GM13977 (cell line): ENCODE measurements at places on chromosomes 3 and 15.

DNA sequence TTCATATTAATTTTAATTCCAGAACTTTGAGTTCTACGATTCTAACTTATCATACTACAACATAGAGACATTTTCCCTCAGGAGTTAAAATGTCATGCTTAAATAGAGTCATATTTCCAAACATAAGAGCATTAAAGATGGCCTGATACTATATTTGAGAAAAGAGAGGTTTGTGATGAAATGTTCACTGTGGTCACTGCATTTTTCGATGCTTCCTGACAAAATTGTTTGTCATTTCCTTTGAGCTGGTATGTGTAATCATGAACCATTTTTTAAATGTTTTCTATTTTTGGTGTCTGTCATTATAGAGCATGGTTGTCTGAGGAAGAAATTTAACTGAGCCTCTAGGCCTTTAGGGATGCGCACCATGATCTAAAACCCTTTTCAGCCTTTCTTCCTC lies 721.4 kb upstream of the NR2F2 start:
- DNase-seq = no peak

DNA sequence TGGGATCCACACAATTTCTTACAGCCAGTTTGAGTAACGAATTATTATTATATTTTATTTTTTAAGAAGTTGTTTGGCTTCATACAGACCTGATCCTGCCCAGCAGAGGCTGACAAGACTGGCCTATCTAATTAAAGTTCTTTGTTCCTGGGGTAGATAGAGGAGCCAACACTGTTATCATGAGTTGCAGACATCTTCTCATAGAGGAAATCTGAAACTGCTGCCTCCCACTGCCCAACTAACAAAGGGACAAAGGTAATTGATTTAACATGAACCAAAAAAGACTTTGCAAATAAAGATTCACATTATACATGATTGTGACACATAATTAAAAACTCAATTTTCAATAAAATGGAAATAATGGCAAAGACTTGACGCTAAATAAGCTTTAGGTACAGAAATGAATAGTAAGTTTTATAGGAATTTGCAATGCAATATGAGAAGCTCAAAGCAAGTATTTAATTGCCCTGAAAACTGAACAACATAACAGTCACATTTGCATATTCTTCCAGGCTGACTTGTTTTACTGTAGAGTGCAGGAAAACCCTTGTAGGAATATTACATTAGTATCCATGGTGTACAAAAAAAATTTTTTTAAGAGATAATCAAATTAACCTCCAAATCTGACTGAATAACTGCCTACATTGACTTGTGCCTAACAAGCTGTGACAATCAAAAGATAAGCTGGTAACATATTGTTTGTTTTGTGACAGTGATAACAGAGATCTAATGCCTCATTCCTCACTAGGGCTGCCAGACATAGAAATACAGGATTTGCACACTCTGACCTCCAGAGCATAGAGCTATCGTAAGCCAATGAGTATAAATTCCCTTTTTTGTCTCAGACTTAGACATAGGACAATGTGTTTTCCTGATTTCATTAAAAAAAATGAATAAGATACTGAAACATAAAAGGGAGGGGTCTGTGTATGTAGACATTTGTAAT lies 273.2 kb downstream of the MFSD1 start:
- no peak for DNase-seq

DNA sequence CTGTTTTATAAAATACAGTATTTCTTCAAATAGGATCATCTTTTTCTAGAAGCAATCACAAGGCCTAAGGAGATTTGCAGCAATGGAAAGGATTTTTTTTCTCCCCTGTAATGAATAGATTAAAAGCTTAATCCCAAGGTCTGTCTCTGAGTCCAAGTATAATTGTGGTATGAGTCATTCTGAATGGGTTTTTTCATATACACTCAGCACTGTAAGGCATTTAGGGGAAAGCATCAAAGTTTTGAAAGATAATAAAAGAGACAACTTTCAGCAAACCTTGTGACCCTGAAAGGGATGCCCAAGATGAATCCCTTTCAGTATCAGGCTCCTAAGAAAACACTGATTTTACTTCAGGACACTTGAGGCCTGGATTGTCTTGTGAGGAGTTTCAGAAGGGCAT lies 23.3 kb upstream of the LARS2 start:
- DNase-seq = no peak

DNA sequence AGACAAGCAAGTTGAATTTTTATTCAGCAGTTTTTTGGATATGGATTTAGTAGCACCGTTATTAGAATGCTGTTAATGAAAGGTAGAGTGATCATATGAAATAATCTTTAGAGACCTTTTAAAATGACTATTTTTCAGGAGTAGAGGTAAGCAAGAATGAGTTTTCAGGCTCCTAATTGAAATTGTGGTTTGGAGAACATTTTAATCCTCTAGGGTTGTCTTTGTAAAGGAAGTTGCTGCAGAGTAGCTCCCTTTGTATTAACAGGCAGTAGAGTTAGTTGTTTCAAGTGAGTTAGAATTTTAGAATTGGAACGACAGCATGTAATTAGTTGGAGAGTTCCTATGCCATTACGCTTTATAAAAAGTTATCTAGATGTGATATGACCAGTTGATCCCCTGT lies 27.2 kb upstream of the EDEM1 start:
- DNase-seq = no peak

GRCh38 chr3:30702828-30703397 lies 96.5 kb downstream of the TGFBR2 start:
- no peak for DNase-seq

GRCh38 chr3:177640319-177640965 lies 443.2 kb upstream of the TBL1XR1 start:
- no peak for DNase-seq

DNA sequence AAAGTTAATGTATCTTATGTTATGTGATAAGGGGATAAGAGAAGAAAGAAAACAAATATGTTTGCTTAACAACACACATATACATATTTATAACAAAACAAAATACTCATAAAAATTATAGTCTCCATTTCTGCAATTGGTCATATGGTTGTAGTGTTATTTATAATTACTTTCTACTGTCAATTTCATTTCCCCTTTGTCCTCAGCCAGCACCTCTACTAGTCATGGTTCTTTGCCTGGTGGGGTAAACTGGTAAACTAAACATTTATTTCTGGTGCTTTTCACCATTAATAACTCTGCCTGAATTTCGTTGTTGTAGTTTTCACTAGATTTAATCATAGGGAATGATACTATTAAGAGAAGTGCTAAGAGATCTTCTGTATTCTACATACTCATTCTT lies 88.0 kb upstream of the ALCAM start:
- no peak for DNase-seq

DNA sequence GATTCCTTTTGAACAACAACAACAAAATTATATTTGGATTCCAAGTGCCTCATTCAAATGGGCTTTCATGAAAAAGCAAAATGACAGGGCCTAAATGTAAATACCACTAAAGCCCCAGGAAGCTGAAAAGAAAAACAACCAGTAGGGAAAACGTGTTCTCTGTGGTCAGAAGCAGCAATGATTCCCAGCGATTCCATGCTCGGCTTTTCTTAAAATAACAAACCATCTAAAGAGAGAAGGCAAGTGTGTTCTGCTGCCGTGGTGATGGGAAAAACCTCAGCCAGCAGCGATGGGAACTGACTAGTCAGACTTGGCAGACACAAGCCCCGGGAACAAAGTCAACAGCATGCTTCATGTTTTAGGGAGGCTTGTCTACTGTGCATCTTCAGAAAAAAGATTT lies 153.6 kb downstream of the TNIK start:
- DNase-seq = no peak

GRCh38 chr3:153970741-153971347 lies 150.3 kb upstream of the ARHGEF26 start:
- DNase-seq = no peak

DNA sequence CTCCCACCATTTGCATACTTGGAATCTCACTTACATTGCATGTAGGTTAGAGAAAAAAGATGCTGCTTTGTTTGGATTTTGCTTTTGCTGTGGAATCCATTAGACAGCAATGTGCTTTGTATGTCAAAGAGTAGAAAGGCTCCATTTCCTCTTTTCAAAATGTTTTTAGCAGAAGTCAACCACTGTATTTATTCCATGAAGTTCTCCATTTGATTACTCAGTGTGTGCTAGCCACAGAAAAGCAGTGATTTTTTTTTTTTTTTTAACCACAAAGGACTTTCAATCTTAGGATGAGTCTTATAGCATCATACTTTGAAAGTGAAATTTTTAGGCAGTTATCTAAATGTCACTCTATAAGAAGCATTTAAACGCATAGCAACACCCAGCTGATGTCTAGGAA lies 285.0 kb upstream of the ADAMTS9 start:
- DNase-seq = no peak

- DNase-seq = no peak
Observed at GRCh38 chr3:30524357-30525040, 81.9 kb upstream of the TGFBR2 start.

- no peak for DNase-seq
Observed at GRCh38 chr15:51796847-51797401, 32.5 kb upstream of the TMOD3 start.

- DNase-seq = no peak
Observed at GRCh38 chr15:45653702-45654424, 19.0 kb downstream of the SQOR start.

DNA sequence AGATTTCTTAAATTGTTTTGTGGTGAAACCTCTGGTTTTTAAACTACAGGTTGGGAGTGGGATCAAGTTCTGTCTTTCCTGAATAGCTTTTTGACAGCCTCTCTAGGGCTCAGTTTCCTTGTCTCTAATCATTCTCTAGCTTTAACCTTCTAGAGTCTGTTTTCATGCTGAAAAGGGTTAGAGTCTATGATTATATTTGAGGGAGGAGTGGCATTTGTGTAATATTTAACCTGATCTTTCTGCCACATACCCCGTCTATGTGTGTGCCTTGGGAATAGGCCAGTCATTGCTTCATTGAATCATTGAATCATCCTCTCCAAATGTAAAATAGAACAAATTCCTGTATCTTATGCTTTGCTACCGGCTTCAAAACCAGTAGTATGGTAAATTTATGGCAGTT lies 204.9 kb downstream of the KLHL25 start:
- DNase-seq = no peak

- no peak for DNase-seq
Observed at GRCh38 chr3:82143661-82144412, 382.4 kb upstream of the GBE1 start.

DNA sequence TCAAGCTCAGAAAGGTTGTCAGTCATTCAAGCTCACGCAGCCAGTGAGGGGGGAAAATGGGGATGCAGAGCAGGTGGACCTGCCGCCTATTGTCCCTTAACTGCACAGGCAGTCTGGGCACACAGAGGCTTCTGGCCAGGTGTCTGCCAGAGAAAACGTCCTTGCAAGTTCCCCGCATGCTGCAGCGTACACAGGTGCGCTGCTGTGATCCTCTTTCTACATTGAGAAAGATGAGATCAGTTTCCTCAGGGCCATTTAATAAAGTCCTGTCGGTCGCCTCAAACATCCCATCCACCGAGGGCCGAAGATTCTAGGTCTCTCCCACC lies 445 bp upstream of the TSEN2 start:
- no peak for DNase-seq

DNA sequence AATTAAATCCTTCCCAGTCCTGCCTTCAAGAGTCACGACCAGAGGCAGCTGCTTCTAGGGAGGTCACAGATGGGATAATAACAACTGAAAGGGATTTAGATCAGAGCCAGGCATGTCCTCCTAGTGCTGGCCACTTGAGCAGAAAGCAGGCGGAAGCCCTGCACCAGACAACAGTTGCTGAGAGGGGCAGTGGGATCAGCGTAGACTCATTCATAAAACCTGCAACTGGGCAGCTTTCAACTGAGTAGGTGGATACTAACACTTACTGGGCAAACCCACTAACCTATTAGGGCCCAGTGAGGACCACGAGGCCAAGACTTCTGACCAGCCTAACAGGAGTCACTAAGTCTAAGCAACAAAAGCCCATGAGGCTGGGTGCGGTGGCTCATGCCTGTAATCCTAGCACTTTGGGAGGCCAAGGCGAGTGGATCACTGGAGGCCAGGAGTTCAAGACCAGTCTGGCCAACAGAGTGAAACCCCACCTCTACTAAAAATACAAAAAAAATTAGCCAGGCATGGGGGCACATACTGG lies 67.0 kb downstream of the DAPK2 start:
- no peak for DNase-seq

GRCh38 chr3:119350114-119350513 lies 55.9 kb downstream of the ARHGAP31 start:
- no peak for DNase-seq

DNA sequence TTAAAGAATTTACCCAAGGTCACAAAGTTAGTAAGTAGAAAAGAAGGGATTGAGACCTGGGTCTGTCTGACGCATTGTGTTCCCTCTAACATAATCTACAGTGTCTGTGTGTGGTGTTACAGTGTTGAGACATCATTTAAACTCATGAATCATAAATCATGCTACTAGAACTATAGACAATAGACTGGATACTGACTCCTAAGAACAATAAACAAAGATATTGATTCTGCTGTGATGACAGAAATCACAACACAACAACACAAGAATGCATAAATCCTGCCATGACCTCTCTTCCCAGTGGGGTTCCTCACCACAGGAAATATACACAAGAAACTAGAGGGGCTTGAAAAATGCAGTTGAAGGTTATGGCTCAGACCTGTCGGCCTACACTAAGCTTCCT lies 44.3 kb downstream of the TRIM69 start:
- no peak for DNase-seq

DNA sequence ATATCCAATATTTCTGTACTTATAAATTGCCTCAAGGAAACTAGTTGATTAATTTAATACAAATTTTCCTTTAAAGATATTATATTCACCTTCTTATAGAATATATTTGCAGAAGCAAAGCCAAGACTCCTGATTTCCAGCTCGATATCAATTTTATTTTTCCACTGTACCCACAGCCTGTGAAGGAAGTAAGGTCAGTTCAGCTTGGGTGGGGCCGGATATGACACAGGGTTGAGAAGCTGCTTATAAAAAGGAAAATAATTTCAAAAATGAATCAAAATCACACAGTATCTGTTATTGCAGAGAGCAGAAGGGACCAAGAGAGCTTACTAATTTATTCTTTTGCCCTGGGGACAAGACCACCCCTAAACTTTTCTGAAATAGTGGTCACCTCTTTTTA lies 491.4 kb downstream of the TUSC7 start:
- no peak for DNase-seq

DNA sequence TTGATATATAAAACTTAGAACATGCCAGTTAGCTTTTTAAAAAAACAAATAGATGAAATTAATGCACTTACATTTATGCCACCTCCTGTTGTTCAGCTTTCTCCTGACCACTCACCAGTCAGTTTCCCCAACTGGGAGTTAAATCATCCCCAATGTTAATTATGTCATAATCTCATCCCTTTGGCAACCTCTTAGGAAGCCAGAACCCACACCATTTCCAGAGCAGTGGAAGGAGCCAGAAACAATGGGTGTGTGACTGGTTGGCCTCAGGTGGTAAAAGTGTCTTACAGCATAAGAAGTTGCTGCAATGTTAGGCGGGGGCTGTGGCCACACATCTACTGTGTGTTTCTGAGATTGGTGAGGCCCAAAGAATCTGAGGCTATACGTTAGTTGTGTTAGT lies 46.5 kb upstream of the MITF start:
- DNase-seq = no peak
